ENCODE measurements at places on chromosomes 5 and 9.

DNA sequence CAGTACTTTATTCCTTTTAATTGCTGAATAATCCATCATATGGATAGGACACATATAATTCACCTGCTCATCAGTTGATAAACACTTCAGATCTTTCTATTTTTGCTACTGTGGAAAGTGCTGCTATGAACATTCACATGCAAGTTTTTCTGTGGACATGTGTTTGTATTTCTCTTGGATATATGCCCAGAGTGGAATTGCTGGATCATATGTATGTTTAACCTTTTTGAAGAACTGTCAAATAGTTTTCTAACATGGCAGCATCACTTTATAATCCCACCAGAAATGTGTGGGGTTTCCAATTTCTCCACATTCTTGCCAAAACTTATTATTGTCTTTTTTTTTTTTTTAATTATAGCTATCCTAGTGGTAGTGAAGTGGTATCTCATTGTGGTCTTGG is 15.1 kb downstream of the CARTPT start:
- no peak for DNase-seq

DNA sequence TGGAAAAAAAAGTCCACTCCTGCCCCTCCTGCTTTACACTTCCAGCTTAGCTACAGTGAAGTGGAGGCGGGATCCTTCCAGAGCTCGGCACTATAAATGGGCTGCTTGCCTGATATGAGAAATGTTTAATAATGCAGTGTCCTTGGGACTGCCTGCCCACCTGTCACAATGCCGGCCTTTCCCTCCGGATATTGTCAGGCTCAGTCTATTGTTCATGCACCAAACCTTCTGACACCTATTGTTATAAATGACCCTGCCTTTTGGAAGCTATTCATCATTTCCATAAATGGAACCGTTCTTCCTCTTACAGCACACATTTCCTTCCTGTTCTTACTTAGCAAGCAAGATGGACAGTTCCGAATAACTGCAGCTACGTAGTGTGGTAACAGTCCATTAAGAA is 146.3 kb downstream of the DMAC1 start:
- no peak for DNase-seq

DNA sequence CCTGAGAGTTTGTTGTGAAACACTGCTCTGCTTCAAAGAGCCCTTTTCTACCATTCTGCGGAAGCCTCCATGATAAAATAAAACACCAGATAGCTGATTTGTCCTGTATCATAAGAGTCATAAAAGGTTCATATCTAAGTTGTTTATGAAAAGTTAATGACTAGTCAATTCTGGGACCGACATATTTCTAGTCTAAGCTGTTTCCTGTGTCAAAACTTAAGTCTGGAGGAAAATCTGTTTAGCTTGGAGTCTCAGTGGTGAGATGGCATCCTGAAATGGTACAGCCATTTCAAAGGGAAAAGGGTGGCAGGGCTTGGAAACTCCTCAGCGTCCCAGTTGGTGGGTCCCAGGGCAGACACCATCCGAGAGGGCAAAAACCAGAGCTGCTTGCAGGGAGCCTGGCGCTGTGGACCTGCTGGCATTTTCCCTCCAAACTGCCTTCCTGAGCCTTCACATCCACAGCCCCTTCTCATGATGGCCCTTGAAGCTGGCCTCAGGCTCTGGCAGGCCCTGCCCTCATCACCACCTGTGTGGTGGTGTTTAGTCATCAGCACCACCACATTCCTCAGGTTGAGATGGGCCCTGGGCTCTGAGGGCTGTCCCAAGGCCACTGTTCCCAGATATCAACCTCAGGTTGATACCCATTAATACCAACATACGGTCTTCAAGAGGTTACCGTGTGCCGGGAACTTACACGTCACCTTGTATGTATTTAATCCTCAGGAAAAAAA is 184.0 kb downstream of the HSPA4 start:
- no peak for DNase-seq

DNA sequence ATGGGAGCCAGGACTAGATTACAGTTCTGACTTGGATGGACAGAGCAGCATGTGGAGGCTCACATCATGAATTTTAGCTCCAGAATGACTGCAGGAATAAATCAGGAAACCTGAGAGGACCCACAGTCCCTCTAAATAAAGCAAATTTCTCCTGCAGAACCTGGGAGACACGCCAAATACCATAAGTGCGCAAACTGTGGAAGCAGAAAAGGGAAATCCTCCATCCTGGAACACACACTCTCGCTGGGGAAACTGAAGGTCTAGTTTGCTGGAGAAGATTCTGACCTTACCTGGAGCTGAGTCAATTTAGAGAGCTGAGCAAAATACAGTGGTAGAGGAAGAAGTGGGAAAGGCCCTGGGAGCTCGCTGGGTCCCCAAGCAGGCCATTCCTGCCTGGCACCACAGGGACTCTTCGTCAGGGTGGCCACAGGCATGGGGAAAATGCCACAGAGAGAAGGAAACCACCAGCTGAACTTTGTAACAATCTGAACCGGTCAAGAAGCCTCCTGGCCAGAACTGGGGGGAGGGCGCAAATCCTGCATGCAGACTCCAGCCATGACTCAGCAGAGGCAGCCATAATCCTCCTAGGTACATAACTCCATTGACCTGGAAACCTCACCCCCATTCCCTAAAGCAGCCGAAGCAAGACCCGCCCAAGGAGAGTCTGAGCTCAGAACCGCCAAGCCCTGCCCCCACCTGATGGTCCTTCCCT is 390.9 kb downstream of the LRRC70 start:
- DNase-seq, result no peak

GRCh38 chr5:162685302-162685701 is 617.7 kb downstream of the GABRG2 start:
- DNase-seq, result no peak
